Fibroblast of skin of left quadriceps (primary cell): ENCODE measurements at places on chromosomes 1 and 21.

- DNase-seq: no peak
Measured at GRCh38 chr1:59139396-59139795, 157.5 kb upstream of the FGGY start.

DNA sequence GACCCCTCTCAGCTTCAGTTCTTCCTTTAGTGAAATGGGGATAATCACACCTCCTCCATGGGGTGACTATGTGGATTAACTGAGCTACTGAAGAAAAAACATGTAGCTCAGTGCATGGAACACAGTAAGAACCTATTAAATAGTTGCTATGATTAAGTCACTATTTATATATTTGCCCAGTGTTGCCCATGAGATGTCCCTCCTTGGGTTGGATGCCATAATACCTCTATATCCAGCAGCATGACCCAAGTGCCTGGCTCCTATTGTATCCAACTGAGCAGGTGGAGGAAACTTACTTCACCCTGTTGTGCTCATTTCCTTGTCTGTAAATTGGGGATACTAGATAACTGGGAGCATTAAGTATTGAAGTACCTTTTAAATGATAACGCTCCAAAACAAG is 47.1 kb upstream of the CYP2J2 start:
- DNase-seq: no peak

DNA sequence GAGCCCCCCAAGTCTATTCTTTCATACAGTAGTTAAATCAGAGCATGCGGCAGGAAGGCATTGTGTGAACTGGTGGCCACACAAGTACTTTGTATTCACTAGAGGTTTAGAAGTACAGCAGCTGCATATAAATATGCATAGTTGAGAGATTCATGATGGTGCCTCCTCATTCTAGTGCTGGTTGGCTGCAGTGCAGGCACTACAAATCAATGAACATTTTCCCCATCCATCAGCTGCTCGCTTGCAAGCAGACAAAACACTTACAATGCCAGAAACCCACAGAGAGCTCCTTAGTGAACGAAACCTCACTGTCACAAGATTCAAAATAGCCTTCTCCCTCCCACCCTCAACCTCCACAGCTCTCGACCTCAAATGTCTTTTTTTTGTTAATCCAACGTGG is 726.2 kb downstream of the USP25 start:
- DNase-seq: no peak

- no peak for DNase-seq
Measured at GRCh38 chr21:45309069-45309986, 21.6 kb upstream of the POFUT2 start.

GRCh38 chr1:64703600-64703999 is 41.3 kb upstream of the RAVER2 start:
- DNase-seq: no peak

DNA sequence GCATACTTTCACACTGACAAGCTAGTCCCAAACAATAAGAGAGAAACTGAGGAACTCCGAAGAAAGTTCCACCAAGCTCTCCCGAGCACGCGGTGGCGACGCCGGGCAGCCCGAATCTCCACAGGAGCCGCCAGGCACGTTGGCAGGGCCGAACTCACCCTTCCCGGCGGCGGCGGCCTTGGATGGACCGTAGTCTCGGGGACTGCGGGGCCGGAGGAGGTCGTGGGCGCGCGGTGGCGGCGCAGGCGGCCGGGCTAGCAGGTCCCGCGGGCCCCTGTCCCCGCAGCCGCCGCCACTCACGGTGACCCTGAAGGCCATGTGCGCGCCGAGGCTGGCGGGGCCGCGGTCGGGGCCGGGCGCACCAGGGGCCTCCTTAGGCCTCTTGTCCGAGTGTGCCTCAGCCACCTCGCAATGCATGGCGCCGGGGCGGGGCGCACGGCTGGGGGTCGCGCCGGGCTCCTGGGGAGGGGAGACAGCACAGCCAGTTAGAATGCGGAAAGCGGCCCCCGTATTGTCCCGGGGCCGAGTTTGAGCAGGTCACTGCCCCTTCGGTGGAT is 1.2 kb downstream of the GLIS1 start:
- DNase-seq: no peak

DNA sequence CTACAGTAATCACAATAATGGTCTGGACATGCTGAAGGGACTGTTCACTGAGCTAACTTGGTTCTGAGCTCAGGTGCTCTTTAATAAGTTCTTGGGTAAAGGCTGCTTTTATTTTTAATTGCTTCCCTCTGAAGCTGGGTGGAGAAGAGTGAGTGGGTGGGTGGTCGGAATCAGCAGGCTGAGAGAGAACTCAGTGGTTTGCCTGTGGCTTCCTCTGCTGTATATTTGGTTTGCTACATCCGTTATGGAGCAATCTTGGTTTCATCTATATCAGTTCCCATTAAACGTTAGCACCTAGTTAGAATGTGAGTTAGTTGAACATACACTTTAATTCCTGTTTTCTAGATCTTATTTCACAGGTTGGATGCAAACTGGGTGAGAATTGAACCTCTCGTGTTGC is 23.3 kb downstream of the CNIH4 start:
- no peak for DNase-seq

DNA sequence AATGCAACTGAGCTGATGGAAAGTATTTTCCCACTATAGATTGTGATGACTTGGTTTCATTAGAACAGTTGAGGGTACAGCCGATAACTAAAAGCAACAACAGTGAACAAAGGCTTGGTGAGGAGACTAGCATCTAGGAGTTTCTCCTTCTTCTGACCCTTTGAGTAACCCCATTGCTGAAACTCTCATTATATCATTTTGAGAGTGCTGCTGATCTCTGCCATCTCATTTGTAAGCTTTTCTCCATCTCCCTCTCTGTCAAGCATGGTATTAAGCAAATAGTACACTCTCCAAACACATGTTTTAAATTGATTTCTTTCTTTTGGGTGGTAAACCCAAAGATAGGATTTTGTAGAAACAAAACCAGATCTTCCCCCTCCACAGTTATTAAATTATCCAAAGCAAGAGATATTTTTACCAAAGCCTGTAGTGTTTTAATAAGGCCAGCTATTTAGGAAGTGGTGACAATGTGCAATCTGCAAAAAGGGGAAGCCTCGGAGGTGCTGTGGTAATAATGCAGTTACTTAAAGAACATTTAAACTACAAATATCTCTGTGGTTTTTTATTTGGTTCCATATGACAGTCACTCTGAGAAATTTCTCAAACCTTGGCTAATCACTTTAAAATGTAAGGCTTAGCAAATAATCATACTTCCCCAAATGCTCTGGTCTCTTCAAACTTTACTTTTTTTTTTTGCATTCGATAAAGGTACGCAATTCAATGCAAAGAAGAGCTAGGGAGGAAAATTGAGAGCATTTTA is 287.5 kb downstream of the HLX start:
- no peak for DNase-seq

DNA sequence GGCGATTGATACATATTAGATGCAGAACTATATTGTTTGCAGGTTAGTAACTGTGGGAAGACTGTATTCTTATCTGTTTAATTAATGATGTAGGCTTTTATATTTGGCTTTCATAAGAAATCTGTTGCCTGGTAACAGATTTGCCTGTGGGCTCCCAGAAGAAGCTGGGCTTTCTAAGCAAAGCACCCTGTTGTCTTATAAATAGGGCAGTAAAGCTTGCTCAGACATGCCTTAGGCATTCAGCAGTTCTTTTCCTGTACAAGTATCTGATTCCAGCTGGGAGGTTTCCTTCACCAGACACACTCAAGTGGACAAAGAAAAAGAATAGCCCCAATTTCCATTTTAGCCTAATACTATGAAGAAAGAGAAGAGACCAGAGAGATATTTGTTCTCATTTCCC is 524.0 kb downstream of the LRRIQ3 start:
- DNase-seq: no peak

DNA sequence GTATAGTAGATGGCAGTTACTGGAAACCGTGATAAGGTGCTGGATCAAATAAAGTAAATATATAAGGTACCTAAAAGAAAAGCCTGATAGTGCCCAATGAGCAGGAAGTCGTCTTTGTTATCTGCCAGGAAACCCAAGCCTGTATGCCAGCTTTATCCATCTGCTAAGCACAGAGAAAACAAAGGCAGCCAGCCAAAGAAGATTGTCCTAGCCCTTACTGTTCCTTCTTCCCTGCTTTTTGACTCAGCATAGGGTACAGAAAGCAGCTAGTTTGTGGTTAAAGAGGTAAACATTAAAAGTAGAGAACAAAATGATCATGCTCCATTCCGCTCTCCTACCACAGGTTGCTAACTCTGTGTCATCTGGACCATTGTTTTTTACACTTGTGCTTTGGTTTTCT is 10.1 kb downstream of the KRTAP22-2 start:
- DNase-seq: no peak

DNA sequence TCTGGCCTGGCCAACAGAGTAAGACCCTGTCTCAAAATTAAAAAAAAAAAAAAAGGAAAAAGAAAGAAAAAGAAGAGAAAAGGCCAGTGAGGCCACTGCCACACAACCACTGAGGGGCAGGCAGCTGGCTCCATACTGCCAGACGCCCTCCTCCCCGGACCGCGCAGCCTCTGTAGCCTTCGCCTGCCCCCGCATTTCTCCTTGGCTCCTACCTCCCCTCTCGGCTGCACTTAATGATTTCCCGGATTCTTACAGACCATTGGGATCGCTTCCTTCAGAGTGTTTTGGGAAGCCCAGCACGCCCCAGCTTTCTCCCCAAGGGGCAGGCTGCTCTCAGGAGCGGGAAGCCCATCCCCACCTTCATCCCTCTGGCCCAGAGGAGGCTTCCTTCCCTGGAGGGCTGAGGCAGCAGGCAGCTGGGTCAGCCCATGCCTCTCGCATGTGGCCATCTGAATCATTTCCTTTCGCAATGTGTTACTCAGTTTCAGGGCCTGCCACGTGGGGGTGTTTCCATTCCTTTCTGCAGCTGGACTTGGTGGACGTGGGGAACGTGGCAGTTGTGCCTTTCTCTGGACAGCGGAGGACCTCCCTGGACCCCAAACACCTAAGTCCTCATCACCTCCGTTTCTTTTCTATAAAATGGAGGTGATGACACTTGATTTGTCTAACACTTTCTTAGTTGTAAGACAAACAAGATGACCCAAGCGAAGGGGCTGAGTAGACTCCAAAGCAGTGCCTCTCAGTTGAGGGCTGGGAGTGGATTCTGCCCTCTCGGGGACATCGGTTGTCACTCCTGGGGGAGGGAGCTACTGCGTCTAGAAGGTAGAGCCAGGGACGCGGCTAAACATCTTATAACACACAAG is 2.3 kb downstream of the SLC2A5 start:
- DNase-seq: peak; percentile 80

DNA sequence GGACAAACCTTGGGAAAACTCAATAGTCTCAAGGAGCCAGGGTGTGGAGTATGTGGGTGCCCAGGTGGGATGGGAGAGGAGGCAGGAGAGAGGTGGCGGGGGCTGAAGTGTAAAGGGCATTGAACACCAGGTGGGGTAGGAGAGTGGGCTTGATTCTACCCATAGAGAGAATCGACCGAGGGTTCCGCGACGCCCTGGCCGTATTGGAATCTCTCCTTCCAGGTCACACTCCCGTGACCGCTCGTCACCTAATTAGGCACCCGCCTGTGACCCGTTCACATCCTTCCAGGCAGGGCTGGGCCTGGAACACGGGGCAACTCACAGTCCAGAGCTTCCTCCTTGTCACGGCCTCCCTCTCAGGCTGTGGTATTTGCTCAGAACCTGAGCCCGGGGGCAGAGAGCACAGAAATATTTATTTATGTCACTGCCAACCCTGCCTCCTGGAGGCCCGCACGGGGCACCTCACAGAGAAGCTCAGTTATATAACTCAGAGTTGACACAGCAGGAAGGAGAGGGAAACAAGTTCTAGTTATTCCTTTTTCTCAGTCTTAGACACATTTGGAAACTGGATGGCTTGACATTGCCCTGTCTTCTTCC is 12.0 kb downstream of the NCMAP start:
- DNase-seq: no peak

GRCh38 chr1:60228041-60228491 is 154.5 kb upstream of the C1orf87 start:
- peak; percentile 60 for DNase-seq

DNA sequence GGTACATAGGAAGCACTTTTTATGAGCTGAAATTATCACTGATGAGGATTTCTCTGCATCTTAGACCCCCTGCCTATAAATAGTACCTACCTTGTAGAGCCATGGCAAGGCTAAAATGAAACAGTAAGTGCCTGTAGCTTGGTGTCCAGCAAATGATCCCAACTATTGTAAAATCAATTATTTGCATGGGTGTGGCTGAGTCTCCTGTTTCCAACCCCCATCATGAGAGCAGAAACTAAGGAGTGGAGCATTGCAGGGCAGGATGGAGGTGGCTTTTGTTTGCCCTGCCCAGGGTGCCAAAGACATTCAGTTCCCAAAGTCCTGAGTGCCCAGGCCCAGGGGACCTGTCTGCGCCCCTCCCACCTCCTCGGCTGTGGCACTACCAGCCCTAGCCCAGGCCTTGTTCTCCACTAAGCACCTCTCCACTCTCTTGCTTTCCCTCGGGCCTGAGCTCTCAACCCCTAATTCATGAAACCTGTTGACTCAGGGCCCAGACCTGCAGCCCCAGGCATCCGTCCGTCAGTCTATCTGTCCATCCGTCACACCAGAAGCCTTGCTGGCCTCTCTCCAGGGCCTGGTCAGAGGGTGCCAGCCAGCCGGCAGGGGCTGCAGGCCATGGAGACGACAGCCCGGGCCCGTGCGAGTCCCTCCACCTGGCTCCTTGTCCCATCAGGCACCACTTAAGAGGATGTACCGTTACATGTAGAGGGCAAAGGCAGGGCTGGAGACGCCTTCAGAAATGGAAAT is 39.6 kb downstream of the PAX7 start:
- no peak for DNase-seq

GRCh38 chr1:204989266-204990058 is 53.5 kb upstream of the CNTN2 start:
- peak; percentile 51 for DNase-seq

- DNase-seq: no peak
Measured at GRCh38 chr1:221804303-221804702, 62.4 kb upstream of the DUSP10 start.

DNA sequence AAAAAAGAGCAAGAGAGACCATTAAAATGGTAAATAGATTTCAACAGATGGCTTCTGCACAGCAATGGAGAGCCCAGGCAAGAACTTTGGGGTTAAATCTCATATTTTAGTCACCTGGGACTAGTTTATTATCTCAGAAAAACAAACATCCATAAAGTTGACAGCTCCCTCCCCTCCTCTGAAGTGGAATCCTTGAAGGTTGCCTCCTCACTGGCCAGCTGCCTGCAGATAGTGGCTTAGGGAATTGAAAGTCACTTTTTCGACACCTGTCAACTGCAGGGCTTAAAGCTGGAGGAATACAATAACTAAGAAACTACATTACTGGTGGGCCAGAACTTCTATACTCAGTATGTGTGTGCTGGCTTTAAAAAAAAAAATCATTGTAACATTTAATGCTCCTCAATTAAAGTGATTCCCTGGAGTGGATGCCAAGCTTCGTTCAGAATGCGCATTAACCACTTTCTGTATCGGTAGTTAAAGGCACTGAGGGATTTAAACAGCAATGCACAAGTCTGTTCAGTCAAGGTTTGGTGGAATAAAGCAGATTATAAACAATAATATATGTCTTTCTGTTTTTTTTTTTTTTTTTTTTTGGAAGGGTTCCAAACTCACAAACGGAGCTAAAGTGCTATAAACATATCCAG is 52.5 kb downstream of the LHX4 start:
- DNase-seq: no peak

GRCh38 chr1:77303387-77303786 is 21.6 kb downstream of the AK5 start:
- no peak for DNase-seq

- DNase-seq: no peak
Measured at GRCh38 chr1:204333427-204333826, 26.3 kb downstream of the PLEKHA6 start.

GRCh38 chr1:50930193-50930592 is 29.9 kb downstream of the FAF1 start:
- DNase-seq: no peak
